Esophagus squamous epithelium (tissue), 5 donors: ENCODE measurements at places on chromosomes 4 and X.

- no peak for DNase-seq
Observed at GRCh38 chr4:13597604-13598003, 29.9 kb downstream of the BOD1L1 start.

DNA sequence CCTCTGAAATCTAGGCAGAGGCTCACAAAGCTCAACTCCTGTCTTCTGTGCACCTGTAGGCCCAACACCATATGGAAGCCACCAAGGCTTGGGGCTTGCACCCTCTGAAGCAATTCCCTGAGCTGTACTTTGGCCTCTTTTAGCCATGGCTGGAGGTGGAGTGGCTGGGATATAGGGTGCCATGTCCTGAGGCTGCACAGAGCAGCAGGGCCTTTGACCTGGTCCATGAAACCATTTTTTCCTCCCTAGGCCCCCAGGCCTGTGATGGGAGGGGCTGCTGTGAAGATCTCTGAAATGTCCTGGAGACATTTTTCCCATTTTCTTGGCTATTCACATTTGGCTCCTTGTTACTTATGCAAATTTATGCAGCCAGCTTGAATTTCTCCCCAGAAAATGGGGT lies 20.9 kb upstream of the COL25A1 start:
- no peak for DNase-seq

GRCh38 chr4:73234712-73235111 lies 23.9 kb downstream of the ANKRD17 start:
- no peak for DNase-seq

DNA sequence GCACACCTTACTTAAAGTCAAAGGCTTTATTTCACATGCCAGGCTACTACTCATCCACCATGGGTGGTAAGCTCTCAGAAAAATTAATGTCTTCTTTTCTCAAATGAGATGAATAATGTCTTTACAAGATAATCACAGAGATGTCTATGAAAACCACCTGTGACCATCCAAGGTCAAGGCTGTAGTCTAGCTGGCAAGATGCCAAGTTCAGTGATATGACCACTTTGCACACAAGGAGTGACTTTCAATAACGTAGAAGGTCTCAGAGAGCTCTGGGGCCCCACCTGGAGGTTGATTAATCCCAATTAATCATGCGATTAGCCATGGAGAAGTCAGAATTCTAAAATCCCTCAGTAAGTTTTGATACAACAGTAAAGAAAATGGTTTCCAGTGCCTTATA lies 20.5 kb downstream of the ANOS1 start:
- DNase-seq, result no peak

- no peak for DNase-seq
Observed at GRCh38 chr4:154616731-154617130, 4.3 kb upstream of the FGG start.

- no peak for DNase-seq
Observed at GRCh38 chrX:11949291-11949690, 189.0 kb upstream of the FRMPD4 start.

DNA sequence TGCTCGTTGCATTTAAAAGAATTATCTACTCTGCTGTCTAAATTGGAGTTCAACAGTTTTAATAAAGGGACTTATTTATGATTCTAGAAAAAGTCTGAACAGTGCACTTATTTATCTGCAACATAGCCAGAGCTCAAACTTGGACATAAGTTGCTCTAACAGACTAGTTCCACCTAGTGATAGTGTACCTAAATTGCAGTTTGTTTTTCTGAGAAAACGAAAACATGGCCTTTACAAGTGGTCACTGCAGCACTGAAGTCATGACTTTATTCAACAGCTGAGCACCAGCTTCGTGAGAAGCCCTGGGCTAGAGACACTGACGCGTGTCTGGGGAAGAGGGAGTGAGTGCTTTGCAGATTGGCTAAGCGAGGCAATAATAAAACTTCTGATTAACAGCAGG lies 77.3 kb upstream of the IGSF1 start:
- no peak for DNase-seq

- no peak for DNase-seq
Observed at GRCh38 chr4:80112236-80112635, 39.2 kb upstream of the ANTXR2 start.

GRCh38 chr4:173370130-173370476 lies 651 bp upstream of the SAP30 start:
- peak; percentile 62 for DNase-seq
